T-helper 17 cell (primary cell): ENCODE measurements at places on chromosomes 5 and 9.
A peak's percentile ranks its signal among the peaks of the same experiment; 100 is the strongest.

GRCh38 chr9:128689293-128689774 lies 312 bp downstream of the SET start:
- DNase-seq, result peak; percentile 44

DNA sequence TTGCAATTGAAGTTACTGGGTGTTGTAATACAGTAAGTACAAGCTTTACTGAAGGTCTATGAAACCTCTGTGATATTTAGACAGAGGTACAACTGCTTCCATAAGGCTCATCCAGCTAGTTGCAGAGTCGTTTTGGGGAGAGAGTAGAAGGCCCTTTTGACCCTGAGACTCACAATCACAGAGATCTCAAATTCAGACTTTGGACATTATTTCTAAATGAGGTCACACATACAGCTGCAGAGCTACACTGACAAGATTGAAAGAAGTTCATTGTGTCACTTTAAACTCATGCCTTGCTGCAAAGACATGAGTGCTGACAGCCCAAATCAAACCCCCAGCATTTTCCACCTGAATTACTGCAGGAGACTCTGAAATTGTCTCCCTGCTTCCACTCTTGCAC lies 205.9 kb upstream of the TMEM161B start:
- DNase-seq, result no peak

DNA sequence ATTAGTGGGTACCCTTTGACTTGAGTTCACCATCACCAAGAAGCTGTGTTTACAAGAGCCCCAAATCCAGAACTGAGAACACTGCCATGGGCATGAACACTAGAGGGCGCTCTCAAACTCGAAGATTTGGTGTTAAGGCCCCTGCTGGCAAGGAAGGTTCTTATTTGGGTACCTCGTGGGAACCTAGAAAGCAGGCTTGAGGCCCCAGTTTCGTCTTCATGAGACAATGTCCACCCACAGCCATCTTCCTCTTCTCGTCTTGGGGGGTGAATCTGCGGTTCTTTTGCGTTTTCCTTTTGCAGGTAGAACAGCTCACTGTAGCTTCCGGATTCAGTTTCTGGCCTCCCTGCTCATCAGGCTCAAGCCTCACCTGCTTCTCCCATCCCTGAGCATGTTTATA lies 184.0 kb downstream of the SEMA5A start:
- DNase-seq, result peak; percentile 8

- DNase-seq, result no peak
Measured at GRCh38 chr9:4828761-4829160, 36.0 kb downstream of the RCL1 start.

DNA sequence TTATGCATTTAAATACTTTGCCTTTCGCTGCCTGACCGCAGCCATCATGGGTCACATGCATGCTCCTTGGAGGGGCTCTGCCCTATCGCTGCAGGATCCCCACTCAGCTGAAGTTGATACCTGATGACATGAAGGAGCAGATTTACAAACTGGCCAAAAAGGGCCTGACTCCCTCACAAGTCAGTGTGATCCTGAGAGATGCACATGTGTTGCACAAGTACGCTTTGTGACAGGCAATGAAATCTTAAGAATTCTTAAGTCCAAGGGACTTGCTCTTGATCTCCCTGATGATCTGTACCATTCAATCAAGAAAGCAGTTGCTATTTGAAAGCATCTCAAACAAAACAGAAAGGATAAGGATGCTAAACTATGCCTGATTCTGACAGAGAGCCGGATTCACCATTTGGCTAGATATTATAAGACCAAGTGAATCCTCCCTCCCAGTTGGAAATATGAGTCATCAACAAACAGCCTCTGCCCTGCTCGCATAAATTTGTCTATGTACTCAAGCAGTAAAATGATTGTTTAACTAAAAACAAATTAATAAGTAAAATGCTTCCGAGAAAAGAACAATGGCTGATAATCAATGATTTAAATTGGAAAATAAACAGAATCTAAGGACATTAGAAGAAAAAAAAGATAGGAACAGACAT lies 41.6 kb upstream of the PPP2CA start:
- DNase-seq, result no peak

DNA sequence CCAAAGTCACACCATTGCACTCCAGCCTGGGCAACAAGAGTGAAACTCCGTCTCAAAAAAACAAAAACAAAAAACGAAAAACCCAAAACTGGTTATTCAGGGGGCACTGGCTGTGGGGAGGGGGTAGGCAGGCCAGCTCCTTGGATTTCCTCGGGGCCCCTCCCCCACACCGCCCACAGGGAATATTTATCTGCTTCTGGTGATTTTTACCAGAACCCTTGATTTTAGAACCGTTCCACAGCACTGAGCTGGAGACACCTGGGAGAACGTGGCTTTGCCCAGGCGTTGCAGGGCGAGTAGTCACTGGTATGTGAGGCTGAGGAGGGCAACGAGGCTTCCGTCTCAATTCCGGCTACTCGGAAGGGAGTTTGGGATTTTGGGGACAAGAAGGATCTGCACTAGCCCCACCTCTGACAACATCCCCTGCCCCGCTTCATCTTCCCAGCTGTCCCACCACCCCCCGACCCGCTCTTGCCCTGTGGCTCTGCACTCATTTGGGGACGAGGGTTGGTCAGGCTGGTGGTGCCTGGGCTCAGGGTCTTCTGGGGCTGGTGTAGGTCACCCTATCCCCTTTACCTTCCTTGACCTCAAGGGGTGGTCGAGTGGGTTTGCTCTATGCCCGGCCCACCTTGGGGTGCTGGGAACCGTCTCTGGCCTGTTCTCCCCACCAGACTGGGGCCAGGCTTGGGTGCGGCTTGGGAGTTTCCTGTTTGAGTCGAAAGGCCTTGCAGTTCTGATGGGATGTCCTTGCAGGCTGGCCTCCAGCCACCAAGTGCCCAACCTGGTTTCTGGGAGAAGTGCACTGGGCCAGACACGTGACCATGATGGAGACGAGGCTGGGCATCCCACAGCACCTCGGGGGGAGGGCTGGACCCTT lies 3.5 kb downstream of the AHRR start:
- no peak for DNase-seq

DNA sequence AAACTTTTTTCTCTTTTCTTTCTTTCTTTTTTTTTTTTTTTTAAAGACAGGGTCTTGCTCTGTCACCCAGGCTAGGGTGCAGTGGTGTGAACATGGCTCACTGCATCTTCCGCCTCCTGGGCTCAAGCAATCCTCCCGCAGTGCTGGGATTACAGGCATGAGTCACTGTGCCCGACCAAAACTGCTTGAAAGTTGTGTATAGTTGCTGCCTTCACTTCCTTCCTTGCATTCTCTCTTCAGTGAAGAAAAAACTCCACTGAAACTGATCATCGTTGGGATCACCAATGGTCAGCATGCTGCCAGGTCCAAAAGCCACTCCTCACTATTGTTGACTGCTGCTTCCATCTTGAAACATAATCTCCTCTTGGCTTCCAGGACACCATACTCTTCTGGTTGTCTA lies 66.6 kb upstream of the CTNNA1 start:
- no peak for DNase-seq

DNA sequence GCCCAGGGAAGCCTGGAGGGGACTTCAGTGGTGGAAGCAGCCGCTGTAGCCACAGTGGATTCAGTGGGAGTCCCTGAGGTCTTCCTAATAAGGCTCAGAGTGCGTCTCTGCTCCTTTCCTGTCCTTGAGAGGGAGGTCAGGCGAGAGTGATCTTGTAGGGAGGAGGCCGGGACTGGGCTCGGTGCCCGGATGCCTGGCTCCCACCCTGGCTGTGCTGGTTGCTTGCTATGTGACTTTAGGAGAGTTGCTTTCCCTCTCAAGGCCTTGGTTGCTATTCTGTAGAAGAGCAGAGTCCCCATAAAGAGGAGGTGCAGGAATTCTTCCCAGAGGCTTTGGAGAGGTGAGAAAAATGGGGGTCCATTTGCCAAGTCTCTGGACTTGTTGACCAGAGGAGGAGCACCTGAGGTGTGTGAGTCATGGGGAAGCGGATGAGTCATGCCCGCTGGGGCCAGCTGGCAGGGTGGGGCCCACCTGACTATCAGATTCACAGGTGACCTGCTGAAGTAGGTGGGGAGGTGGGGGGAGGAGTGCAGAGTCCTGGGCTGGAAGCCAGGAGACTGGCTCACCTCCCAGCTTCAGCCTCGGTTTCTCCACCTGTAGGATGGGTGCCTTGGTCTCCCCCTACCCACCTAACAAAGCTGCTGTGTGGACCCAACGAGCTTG lies 13.8 kb downstream of the GSN start:
- DNase-seq, result no peak

GRCh38 chr9:125694478-125694877 lies 12.5 kb downstream of the MAPKAP1 start:
- DNase-seq, result no peak

- DNase-seq, result no peak
Measured at GRCh38 chr9:121852651-121853616, 201.5 kb downstream of the DAB2IP start.

- no peak for DNase-seq
Measured at GRCh38 chr9:106503759-106504158, 359.2 kb upstream of the ZNF462 start.

- DNase-seq, result no peak
Measured at GRCh38 chr5:132467287-132467984, 23.1 kb downstream of the IRF1 start.

- DNase-seq, result no peak
Measured at GRCh38 chr5:159332800-159333544, 2.7 kb upstream of the IL12B start.

DNA sequence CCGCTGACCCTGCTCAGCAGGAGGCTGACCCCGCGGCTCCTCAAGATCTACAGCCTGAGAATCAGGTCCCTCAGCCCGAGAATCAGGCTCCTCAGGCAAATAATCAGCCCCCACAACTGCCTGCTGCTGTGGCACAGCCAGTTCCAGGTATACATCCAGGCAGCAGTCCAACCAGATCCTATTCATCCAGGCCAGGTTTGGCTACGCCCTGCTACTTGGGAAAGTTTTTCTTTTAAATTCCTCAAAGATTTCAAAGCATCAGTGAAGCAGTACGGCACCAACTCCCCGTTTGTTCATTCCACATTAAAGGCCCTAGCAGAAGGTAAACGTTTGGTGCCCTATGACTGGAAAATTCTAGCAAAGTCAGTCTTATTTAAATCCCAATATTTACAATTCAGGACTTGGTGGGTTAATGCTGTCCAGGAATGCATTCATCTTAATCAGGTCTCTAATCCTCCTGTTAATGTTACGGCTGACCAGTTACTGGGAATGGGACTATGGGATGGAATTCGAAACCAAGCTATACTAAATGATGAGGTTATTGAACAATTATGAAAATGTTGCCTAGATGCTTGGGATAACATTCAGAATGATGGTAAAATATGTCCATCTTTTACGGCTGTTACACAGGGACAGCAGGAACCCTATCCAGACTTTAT lies 102.3 kb downstream of the SYK start:
- DNase-seq, result no peak

DNA sequence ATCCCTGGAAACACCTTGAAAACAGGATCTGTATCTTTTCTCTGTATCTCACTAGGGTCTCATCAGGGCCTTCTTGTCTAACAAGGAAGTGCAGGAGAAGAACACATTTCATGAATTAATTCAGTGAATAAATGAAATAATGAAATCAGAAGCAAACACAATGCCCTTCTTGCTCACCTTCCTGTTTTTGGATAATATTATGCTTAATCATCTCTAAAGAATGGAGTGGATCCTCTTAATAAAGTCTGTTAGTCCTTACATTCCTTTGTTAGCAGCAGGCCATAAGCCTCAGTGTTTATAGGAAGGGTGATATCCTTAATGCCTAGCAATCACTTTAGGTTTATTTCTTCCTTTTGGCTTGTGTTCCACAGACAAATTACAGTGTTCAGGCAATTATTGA lies 837.1 kb upstream of the SEMA6A start:
- no peak for DNase-seq

DNA sequence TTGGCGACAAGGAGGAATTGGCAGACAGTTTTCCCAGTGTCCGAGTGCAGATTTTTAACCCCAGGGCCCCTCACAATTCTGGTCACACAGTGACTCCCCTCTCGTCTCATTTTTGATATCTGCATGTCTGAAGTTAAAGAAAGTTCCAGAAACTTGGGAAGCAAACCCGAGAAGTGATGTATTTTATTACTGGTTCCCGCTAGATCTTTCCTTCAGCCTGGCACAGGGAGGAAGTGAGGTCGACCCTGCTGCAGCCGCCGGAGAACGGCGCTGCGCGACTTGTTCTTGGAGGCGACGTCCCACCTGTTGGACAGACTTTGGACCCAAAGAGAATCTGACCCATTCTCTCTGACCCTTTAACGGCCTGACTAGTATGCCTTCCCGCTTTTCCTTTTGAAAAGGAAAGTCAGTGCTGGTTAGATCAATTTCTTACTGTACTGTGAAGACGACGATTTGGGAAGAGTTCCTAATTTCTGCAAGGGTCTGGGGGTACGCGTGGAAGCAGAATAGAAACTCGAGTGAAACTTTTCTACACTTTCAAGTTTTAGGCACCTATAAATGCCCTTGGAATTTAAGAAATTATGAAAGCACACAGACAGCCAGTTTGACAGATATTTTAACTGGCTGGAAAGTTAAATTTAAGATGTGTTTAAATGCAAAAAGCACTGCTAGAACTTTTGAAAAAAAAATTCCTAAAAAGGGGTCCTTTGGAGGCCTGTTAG lies 744 bp downstream of the OTULIN start:
- DNase-seq, result no peak

- no peak for DNase-seq
Measured at GRCh38 chr5:109656829-109657228, 32.9 kb upstream of the MAN2A1 start.

DNA sequence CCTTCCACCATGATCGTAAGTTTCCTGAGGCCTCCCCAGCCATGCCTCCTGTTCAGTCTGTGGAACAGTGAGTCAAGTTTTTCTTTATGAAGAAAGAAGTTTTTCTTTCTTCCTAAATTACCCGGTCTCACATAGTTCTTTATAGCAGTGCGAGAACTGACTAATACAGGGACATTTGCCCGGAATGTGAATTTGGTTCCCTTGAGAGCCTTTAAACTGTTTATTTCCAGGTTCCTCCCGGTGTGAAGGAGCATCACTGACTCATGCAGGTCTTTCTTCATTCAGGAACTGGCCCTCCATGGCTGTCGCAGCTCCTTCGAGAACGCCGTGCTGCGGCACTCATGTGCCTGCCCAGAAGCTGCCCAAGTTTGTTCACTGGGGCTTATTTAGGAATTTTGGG lies 87.7 kb downstream of the PTCH1 start:
- no peak for DNase-seq

DNA sequence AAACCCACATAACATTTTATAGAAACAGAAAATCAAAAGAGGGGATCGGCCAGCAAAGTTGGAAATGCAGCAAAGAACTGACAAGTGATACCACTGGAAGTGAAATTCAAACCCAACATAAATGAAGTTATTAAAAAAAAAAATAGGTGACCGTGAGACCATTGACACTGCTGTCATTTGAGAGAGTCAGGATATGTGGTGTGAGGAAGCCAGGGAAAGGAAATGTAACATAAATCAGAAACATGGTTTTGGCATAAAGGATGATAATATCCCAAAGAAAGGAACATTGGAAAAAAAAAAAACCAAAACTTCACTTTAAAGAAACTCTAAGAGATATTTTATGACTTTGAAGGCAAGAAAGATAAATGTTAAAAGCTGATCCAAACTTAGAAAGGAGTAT lies 312.4 kb upstream of the PIK3R1 start:
- DNase-seq, result no peak
